ENCODE measurements at places on chromosomes 7 and 10. TPM values are rescaled to one million over a fixed set of nuclear protein-coding genes. Genes with fewer than 3 reads are reported as not detected.

Gene SLC13A4
- total RNA-seq, result not detected

DNA sequence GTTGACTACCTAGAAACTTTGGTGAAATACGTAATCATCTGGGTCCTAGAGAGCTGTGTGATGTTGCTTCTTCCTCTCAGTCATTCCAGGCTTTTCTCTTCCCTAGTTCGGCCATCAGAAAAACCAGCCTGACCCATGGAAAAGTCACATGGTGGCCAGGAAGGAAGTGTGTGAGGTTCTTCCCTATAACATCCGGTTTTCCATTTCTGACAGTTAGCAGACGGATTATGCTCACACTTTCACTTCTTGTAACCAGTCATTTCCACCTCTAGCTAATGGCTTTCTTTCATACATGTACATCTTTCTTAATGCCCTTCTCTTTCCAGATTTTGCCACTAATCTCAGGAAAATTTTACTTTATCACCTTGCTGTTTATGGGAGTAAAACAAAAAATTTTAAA, 110.0 kb upstream of the GLCCI1 start:
- no peak for DNase-seq

DNA sequence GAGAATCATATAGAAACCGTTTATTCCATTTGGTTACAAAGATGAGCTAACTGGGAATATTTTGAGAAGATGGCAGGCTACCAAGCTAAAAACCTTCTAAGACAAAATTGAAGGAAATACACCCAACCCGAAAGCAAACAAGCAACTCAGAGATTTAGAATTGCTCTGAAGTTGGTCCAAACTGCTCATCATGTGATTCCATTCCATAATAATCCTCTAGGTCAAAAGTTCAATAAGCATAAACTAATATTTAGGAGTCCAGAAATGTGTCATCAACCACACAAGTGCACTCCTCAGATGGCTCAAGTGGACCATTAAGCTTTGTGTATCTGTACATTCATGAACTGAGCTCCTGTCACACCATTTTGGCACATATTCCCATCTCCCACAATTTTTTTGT, 28.7 kb downstream of the DGKI start:
- DNase-seq, result no peak

GRCh38 chr10:18500576-18500975, 150.8 kb downstream of the NSUN6 start:
- no peak for DNase-seq

DNA sequence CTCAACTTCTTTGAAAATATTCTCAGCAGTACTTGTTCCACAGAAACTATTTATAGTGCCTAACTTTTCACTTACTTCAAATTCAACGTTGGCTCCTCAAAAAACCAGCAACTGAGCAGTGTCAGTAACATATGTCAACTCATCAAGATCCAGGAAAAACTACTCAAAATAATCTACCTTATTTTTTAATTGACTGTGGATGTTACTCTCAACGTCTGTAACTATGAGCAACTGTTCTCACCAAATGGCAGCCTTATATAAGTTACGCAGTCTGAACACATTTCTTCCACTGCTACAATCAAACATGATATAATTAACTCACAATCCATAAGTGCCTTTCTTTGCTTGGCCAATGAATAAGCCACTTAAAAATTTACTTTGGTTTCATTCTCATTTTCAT, 77.8 kb downstream of the SP8 start:
- no peak for DNase-seq

Gene LGI1
- not detected for total RNA-seq

Gene EPHA1
- total RNA-seq, result 0.21 TPM

DNA sequence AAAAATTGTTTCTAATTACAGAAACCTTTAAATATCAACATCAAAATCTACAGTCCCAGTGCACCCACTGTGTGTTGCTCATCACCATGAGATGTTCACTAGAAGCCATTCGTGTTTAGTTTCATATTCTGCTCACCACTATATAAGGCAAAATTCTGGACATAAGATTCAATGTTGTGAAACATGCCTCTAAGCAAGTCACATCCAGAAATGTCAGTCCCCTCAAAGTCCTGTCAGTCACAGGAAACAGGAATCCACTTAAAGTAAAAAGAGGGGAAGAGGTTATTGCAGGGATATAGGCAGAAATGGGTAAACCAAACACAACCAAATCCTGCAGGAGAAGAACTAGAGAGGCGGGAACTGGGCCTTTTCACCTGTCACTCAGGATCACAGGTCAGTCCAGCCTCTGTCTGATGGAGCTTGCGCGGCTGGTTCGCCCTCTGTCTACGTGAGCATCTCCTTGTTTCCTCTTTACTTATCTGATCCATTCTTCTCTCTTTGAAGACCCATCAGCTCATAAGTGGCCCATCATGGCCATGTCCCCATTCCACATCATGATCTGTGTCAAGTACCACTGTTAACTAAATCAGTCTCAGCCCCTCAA, 58.4 kb downstream of the MYPN start:
- no peak for DNase-seq
